ENCODE measurements at places on chromosomes 3 and 15.
A peak's percentile ranks its signal among the peaks of the same experiment; 100 is the strongest.

GRCh38 chr15:48721061-48721810 lies 75.7 kb upstream of the FBN1 start:
- DNase-seq, result no peak

GRCh38 chr3:195079636-195080035 lies 191.3 kb downstream of the XXYLT1 start:
- DNase-seq, result no peak

- no peak for DNase-seq
These were observed 83.3 kb downstream of the EDEM1 start for GRCh38 chr3:5270666-5271371.

GRCh38 chr15:73897441-73898261 lies 24.3 kb downstream of the TBC1D21 start:
- DNase-seq, result no peak

GRCh38 chr3:42600111-42600957 lies at the start of gene NKTR:
NKTR (plus strand) TSS chr3:42600686; CDS start chr3:42601007, 321 bp downstream.
- DNase-seq, result peak; percentile 90

Data from posterior cingulate gyrus (tissue), 11 donors.